ENCODE measurements at places on chromosomes 6 and 20.
A peak's percentile ranks its signal among the peaks of the same experiment; 100 is the strongest.

DNA sequence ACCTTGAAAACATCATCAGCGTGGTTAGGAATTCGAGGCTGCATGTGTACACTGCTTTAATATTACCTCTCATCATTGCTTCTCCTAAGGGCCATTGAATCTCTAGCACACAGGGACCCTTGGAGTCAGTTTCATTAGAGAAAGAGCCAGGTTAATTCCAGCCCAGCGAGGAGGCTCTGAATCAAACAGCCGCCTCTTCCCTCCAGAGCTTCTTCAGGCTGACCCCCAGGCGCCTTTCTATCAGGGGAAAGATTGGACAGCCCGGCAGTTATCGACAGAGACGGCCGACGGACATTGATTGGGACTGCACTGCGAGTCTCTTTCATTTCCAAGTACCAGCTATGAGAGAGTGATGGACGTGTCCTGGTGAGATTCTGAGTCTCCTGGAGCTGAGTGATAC lies 159.2 kb downstream of the ANKRD60 start:
- no peak for DNase-seq

DNA sequence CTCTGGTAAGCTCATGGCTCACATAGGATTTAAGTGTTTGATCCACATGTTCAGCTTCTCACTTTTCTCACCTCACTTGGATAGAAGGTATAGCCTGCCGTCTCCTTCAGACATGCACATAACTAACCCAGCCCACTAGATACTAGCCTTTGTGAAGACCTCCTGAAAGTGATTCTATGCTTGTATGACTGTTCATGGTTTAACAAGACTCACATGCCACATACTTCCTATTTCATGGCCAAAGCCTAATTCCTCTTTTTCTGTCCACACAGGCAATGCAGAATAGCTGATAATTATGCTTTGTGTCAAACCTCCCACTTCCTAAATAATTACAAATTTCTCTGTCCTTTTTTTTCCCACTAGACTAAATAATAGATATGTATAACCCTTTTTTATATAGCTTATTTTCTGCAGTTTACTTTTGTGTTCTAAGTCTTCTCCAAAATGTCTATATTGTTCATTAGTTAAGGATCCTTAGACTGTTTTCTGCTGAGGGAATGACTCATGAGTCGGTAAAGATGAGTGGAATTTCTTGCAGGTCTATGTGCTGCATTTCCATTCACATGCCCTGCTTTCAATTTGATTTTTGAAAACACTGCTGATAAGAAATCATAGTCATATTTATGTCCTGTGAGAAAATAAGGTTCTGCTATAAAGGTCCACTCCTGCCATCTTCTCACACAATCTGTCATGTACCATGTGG lies 43.0 kb downstream of the HDDC2 start:
- DNase-seq, result no peak

- no peak for DNase-seq
Measured at GRCh38 chr20:4427940-4428586, 293.6 kb upstream of the PRND start.

- DNase-seq, result peak; percentile 59
Measured at GRCh38 chr6:42564506-42564825, 637 bp downstream of the UBR2 start.

GRCh38 chr6:129747588-129748112 lies 37.7 kb upstream of the ARHGAP18 start:
- no peak for DNase-seq

DNA sequence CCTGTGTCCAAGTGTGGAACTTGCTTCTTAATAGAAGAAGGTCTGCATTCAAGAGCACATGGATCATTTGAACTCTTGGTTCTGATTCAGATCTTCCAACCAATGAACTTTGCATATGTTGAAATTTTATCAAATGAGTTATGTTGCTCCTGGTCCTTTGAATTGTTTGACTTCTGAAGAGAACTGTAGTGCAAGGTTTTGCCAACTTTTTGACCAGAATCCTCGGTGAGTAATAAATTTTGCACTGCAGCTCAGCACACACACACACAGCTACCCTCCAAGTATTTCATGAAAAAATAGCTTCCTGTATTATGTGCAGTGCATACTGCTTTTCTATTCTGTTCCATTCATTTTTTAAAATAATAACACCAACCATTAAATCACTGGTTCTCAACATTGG lies 67.5 kb downstream of the BFSP1 start:
- no peak for DNase-seq

- no peak for DNase-seq
Measured at GRCh38 chr20:61477451-61477861, 225.4 kb downstream of the CDH4 start.

GRCh38 chr6:97160280-97160679 lies 122.7 kb downstream of the MMS22L start:
- no peak for DNase-seq

DNA sequence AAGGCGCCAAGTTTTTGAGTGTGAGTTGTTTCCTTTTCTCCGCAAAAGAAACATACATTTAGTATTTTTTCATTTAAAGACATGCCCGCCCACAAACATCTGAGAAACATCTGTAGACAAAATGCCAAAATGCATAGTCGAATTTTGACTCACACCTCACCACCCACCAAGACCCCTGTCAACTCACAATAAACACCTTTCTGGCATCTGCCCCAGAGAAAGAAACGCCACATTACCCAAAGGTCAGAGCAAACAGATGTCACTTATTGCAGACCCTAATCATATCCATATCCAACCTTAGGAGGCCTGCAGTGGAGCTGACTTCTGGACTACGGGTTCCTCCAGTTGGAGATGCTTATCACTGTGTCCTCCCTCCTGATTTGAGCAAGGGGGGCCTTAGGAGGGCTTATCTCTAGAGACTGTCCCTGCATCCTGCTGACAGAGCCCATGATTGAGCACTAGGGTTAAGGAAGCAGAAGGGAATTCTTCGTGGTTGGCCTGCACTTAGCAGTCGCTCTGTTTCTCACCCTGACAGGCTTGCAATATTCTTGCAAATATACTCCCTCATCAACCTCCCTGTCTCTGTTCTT lies 90.5 kb upstream of the TBX18 start:
- DNase-seq, result no peak

- no peak for DNase-seq
Measured at GRCh38 chr6:158697811-158698210, 48.0 kb downstream of the SYTL3 start.

DNA sequence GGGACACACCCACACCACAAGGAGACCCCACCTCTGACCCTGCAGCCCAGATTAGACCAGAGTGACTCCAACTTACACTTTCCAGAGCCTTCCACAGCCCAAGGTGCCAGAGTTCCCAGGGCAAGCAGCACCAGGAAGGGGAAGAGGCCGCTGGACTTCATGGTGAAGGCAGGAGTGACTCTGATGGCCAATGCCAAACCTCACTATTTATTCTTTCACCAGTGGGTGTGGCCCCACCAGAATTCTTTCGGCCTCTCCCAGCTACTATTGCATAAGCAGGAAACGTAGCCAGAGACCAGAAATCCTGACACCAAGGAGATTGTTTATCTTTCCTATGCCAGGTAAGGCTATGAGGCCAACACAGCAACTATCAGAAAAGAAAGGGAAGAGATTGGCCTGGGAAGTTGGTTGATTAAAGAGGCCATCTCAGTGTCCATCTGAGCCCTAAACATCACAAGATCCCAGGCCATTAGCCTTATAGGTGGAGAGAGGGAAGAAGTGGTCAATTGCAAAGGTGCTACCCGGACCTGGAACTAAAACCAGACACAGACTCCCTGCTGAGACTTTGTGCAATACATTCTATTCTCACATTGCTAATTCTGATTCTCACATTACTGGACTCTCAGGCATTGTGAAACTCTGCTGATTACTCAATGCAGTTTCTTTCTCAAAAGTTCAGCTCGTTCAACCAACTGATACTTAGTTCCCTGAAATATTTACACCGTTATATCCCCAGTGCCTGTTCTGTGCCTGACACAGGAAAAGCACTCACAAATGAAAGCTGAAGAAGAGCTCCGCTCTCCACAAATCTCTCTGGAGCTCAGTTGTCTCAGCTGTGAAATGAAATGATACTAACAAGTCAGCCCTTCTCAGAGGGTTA lies at the start of gene SLPI:
SLPI (minus strand) TSS at position 182 of the 880 bp plus-strand sequence; CDS start at position 161, 21 bp downstream.
- DNase-seq, result no peak

DNA sequence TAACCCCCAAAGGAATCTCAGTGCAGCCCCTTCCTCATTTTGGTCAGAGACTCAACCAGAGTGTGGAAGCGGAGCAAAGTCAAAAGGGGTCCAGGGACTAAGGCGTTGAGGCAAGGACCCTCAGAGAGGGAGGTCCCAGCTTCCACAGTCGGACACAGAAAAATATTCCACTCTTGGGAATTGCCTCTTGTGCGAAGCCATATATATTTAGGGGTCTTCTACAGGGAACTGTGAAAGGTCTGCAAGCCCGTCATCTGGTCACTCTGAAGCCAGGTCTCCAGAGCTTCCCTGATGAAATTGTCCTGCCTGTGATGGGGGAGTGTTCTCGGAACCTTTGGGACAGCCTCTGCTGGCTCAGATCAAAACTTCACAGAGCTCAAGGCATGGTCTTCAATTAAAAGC lies 160.8 kb downstream of the TBXT start:
- no peak for DNase-seq

GRCh38 chr6:121858310-121858709 lies 422.9 kb downstream of the GJA1 start:
- no peak for DNase-seq

- peak; percentile 31 for DNase-seq
Measured at GRCh38 chr20:10369723-10370090, 64.3 kb downstream of the MKKS start.
